ENCODE measurements at places on chromosomes 2 and 18. TPM values are rescaled to one million over a fixed set of nuclear protein-coding genes. Genes with fewer than 3 reads are reported as not detected.

- no peaks in the 10 kb centered on the region for H3K36me3 ChIP-seq
- H3K27ac ChIP-seq = no peak overlapping the region
- DNase-seq = peak; percentile 16
- H3K4me3 ChIP-seq = no peak overlapping the region
These were observed 164.2 kb downstream of the FIGN start for GRCh38 chr2:163571423-163572102.

DNA sequence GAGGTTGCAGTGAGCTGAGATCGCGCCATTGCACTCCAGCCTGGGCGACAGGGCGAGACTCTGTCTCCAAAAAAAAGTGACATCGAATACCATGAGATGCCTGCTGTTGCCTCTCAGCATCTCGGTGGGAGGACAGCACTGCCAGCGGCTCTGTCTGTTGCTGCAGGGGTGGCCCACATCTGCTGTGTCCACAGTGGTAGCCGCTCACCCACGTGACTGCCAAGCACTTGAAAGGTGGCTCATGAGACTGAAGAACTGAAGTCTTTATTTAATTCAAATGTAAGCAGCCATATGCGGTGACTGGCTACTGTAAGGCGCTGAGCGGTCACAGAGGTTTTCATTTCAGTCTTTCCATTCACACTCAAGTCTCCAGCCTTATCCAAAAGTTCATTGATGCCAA lies 25.8 kb downstream of the IMPA2 start:
- peaks cover 17% of the 10 kb centered on the region for H3K36me3 ChIP-seq
- H3K4me3 ChIP-seq = no peak overlapping the region
- no peak for DNase-seq
- peaks cover 30% of the 10 kb centered on the region for H3K4me1 ChIP-seq
- peak overlapping the region; percentile 11 for H3K27ac ChIP-seq

- H3K4me1 ChIP-seq = no peaks in the 10 kb centered on the region
- H3K27me3 ChIP-seq = no peaks in the 10 kb centered on the region
- H3K36me3 ChIP-seq = no peaks in the 10 kb centered on the region
- H3K4me3 ChIP-seq = no peak overlapping the region
- DNase-seq = no peak
These were observed 37.8 kb downstream of the SLC14A2 start for GRCh38 chr18:45653090-45653489.

- no peaks in the 10 kb centered on the region for H3K36me3 ChIP-seq
- H3K4me3 ChIP-seq = no peak overlapping the region
- H3K27ac ChIP-seq = no peak overlapping the region
- no peaks in the 10 kb centered on the region for H3K4me1 ChIP-seq
- no peaks in the 10 kb centered on the region for H3K27me3 ChIP-seq
These were observed 23.0 kb upstream of the ACTR2 start for GRCh38 chr2:65204461-65205210.

DNA sequence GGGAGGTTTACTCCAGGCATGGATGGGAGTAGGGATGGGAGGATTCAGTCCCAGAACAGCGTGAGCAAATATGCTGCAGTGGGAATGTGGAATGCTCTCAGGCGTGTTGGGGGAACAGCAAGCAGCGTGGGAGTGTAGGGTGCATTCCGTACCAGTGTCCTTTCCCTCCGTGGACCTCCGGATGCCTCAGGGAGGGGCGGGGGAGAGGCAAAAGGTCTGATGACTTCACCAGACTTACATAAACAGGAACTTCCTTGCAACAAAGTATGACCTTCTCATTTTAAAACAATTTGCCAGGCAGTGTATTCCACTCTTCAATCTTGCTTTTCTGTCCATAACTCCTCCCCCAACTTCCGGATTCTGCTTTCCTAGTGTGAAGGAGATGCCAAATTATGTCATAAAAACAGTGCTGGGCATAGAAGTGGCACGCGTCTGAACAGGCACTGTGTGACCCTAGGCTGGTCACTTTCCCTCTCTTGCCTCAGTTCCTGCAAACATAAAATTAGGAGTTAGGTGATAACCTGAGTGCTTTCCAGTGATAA lies 36.9 kb downstream of the RPL37A start:
- H3K36me3 ChIP-seq = no peaks in the 10 kb centered on the region
- 0 out of 3 replicates have a peak, but pooled peaks cover 8% of the 10 kb centered on the region for H3K27me3 ChIP-seq
- peak; percentile 52 for DNase-seq
- no peak overlapping the region for H3K27ac ChIP-seq
- H3K4me3 ChIP-seq = no peak overlapping the region
- H3K4me1 ChIP-seq = peaks cover 82% of the 10 kb centered on the region

DNA sequence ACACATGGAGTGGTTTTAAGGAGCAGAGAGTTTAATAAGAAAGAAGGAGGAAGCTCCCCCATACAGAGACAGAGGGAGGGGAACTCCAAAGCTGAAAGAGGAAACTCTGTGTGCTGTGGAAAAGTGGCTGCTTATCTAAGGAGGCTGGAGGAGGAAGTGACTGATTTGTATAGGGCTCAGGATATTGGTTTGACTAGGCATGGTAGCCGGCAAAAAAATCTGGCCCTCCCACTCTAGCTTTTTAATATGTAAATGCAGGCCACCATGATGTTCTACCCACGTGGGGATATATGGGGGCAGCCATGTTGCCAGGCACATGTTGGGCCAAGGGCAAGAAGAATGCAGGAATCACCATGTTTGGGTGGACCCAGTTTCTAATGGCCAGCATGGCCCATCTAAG lies 64.3 kb downstream of the HNMT start:
- H3K27ac ChIP-seq = no peak overlapping the region
- no peaks in the 10 kb centered on the region for H3K36me3 ChIP-seq
- H3K4me1 ChIP-seq = peaks cover 15% of the 10 kb centered on the region
- no peak for DNase-seq

DNA sequence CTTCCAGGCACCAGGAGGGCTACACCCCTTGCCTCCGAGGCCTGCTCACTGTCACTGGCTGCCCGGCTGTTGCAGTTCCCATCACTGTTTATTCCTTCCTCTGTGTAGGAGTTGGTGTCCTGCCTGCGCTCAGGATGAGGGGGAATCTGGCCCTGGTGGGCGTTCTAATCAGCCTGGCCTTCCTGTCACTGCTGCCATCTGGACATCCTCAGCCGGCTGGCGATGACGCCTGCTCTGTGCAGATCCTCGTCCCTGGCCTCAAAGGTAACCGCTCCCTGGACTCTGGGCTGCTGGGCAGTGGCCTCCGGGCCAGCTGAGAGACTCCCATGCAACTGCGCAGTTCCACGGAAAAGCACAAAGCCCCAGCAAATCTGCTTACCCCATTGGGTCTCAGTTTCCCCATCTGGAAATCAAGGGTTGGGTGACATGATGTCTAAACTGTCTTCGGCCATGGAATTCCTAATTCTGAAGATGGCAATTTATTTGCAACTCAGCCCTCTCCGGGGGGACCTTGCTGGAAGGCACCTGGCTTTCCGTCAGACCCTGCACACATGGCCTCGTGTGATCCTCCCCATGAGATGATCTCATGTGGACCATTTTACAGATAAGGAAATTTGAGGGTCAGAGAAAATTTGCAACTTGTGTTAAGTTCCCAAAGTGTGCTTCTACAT lies 9.4 kb downstream of the COLEC11 start:
- no peak for DNase-seq
- no peaks in the 10 kb centered on the region for H3K27me3 ChIP-seq
- no peaks in the 10 kb centered on the region for H3K36me3 ChIP-seq
- peak overlapping the region; percentile 83 for H3K27ac ChIP-seq

DNA sequence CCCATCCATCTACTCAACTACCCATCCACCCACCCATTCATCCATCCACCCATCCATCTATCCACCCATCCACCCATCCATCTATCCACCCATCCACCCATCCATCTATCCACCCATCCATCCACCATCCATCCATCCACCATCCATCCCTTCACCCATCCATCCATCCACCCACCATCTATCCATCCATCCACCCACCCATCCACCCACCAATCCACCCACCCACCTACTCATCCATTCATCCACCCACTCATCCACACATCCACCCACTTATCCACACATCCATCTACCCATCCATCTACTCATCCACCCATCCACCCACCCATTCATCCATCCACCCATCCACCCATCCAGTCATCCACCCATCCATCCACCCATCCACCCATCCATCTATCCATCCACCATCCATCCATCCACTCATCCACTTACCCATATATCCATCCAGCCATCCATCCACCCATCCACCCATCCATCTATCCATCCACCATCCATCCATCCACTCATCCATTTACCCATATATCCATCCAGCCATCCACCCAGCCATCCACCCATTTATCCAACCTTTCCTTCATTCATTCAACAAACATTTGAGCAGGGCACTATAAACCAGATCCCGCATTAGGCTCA lies 2.1 kb upstream of the NGEF start:
- no peak for DNase-seq
- no peaks in the 10 kb centered on the region for H3K36me3 ChIP-seq
- no peak overlapping the region for H3K4me3 ChIP-seq
- H3K27ac ChIP-seq = no peak overlapping the region
- H3K27me3 ChIP-seq = no peaks in the 10 kb centered on the region

- H3K4me3 ChIP-seq = no peak overlapping the region
- no peaks in the 10 kb centered on the region for H3K27me3 ChIP-seq
- peak; percentile 10 for DNase-seq
These were observed 34.7 kb upstream of the MARCHF7 start for GRCh38 chr2:159677654-159678053.

DNA sequence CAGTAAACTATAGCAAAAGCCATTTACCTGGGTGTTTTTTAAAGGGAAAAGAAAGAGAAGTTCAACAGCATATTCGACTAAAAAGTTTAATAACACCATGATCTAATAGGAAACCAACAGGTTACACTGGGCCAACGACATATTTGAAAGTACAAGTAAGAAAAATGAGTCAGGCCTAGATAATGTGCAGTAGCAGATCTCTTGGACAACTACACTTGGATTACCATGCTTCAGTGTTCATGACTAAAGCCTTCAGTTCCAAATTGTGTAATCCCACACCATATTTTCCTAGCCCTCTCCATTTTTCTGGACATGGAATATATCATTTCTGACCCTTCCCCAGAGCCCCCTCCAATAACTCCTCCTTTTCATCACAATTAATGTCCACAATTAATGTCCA lies 39.1 kb upstream of the FIGN start:
- no peaks in the 10 kb centered on the region for H3K27me3 ChIP-seq
- no peaks in the 10 kb centered on the region for H3K36me3 ChIP-seq
- H3K4me1 ChIP-seq = peaks cover 3% of the 10 kb centered on the region
- DNase-seq = no peak
- no peak overlapping the region for H3K27ac ChIP-seq
- H3K4me3 ChIP-seq = no peak overlapping the region

- no peak overlapping the region for H3K27ac ChIP-seq
- no peaks in the 10 kb centered on the region for H3K4me1 ChIP-seq
- no peak for DNase-seq
- H3K27me3 ChIP-seq = no peaks in the 10 kb centered on the region
- H3K4me3 ChIP-seq = no peak overlapping the region
These were observed 38.6 kb upstream of the TGIF1 start for GRCh38 chr18:3411327-3411726.

DNA sequence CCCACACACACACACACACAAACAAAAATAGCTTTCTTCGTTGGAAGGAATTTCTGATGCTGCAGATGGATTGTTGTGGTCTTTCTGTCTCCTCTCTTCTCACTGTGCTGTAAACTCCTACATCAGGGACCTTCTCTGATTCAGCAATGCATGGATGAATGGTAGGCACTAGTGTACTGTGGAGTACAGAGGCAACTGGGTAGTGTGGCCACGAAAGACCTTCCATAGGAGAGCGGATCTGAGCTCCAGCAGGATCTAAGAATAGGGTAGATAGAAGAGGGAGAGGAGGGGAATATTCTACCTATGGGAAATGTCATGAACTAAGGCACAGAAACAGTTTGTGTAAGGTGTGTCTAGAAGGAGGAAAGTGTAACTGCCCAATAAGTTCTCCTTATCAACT lies 266.8 kb downstream of the MYCN start:
- no peak overlapping the region for H3K27ac ChIP-seq
- H3K27me3 ChIP-seq = no peaks in the 10 kb centered on the region
- no peaks in the 10 kb centered on the region for H3K36me3 ChIP-seq
- no peak overlapping the region for H3K4me3 ChIP-seq

DNA sequence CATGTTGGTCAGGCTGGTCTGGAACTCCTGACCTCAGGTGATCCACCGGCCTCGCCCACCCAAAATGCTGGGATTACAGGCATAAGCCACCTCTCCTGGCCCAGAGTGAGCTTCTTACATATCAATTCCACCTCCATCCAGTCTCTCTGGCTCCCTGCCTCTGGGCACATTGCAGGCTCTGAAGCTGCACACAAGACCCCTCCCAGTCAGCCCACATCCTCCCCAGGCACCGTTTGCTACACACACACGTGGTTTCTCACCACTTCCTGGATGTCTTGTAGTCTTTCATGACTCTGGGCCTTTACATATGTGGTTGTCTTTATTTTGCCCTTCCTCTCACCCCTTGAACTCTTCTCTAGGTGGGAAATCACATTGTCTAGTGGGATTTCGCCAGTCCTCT lies 64.0 kb upstream of the CABLES1 start:
- H3K4me3 ChIP-seq = no peak overlapping the region
- H3K27me3 ChIP-seq = 0 out of 3 replicates have a peak, but pooled peaks cover 9% of the 10 kb centered on the region
- no peak for DNase-seq
- peaks cover 21% of the 10 kb centered on the region for H3K4me1 ChIP-seq
- no peak overlapping the region for H3K27ac ChIP-seq

GRCh38 chr2:25030702-25031101 lies 11.2 kb upstream of the EFR3B start:
- no peak overlapping the region for H3K27ac ChIP-seq
- peaks cover 46% of the 10 kb centered on the region for H3K27me3 ChIP-seq
- no peak for DNase-seq
- H3K4me1 ChIP-seq = no peaks in the 10 kb centered on the region

DNA sequence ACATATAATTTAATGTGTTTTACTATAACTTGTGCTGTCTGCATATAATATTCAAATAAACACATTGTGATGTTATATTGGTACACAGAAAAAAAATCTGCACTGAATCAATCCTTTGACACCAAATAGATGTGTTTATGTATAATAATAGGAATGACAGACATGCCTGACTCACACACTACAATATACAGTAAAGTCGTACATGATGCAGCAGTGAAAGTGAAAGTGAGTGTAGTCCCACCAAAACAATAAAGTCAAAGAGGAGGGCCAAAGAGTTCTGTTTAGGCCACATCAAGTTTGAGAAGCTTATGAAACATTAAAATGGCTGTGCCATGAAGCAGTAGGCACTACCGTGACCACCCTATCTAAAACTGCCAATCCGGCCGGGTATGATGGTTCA lies 8.2 kb upstream of the RBM44 start:
- H3K4me1 ChIP-seq = peaks cover 13% of the 10 kb centered on the region
- no peak for DNase-seq
- no peak overlapping the region for H3K4me3 ChIP-seq

The CDK15 gene
- not detected for total RNA-seq

The SCG2 gene
- total RNA-seq = not detected

The RESP18 gene
- not detected for total RNA-seq

The ICOS gene
- total RNA-seq = not detected

Measured in HepG2 (cell line).